HS-5 (cell line): ENCODE measurements at places on chromosomes 2 and 18.

DNA sequence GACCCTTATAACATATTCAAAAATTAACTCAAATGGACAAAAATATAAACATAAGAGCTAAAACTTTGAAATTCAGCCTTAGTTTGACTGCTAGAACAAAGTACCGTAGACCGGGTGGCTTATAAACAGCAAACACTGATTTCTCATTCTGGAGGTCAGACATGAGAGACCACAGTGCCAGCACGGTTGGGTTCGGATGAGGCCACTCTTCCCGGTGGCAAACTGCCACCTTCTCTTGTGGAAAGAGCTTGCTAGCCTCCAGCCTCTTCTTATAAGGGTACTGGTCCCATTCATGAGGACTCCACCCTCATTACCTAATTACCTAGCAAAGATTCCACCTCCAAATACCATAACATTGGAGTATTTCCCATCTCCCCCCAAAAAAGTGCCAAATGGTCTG lies 91.3 kb downstream of the FAM210A start:
- no peak for DNase-seq

- peak; percentile 14 for DNase-seq
These were observed 239.1 kb downstream of the KCNS3 start for GRCh38 chr2:18117592-18117991.

DNA sequence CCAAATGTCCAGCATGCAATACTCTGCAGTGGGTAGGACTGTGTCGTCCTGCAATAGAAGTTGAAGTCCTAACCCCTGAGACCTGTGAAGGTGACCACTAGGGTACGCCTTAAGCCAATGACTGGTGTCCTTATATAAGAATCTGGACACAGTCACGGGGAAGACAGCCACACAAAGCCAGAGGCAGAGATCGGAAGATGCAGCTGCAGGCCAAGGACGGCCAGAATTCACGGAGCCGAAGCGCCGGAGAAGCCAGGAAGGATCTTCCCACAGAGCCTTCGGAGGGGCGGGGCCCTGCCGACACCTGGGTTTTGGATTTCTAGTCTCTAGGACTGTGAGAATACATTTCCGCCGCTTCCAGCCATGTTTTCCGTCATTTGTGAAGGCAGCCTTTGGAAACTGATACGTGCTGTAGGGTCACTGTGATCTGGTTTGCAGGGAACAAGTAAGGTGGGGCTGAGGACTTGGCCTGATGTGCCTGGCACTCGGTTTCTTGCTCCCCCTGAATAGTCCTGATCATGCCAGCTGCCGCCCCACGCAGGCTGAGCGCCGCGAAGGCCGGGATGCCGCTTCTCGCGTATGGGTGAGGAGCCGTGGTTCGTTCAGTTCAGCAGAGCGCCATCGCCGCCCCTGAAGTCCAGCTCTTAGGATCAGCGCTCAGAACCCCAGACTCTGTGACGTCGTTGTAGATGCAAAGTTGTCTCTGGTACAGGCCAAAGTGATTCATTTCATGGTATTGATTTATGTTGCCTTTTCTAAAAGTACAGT lies 38.7 kb downstream of the PTGR3 start:
- no peak for DNase-seq

- DNase-seq = no peak
These were observed 4.3 kb upstream of the RBM43 start for GRCh38 chr2:151265991-151266390.

DNA sequence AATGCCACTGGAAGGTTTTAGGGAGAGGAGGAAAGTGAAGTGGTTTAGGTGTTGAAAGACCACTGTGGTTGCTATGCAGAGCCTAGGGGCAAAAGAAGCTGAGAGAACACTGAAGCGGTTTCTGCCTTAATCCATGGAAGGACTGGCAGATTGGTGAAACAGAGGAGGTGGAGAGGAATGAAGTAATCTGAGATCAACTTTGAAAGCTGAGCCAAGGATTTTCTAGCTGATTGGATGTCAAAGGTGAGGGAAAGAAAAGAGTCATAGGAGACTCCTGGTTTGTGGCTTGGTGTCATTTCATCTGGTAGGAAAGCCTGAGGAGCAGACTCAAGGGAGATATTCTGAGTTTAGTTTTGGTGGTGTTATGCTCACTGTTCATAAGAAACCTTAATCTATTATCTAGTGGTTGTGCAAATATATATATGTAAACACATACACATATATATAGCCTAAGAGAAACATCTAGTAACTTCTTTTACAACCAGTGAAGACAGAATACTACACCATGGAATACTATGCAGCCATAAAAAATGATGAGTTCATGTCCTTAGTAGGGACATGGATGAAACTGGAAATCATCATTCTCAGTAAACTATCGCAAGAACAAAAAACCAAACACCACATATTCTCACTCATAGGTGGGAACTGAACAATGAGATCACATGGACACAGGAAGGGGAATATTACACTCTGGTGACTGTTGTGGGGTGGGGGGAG lies 134.1 kb upstream of the CREB1 start:
- DNase-seq = peak; percentile 23

GRCh38 chr2:86053166-86053565 lies 52.5 kb downstream of the POLR1A start:
- no peak for DNase-seq

DNA sequence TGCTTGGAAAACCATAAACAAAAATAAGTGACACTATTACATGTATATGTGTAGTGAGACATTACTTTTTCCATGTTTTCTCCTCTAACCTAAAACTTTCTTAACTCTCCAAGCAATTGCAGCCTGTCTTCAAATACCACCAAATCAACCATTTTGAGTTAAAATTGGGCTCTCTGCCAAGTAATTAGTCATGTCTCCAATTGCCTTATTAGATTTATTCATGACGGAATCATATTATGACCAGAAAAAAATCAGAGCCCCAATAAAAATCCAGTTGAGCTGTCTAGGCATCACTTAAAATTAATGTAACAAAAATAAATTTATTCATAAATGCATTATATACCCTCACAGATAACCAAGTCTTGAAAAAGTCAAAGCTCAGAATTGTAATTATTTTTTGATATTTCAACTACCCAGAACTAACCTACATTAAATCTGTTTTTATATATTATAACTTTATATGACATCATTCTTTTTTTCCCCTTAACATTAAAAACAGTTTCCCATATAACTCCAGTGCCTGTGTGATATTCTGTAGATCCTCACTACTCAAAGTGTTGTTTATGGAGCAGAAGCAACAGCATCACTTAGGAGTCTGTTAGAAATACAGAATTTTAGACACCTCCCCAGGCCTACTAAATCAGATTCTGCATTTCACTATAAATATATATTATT lies 157.0 kb downstream of the ERBB4 start:
- DNase-seq = no peak

- no peak for DNase-seq
These were observed 2033.7 kb upstream of the CELF4 start for GRCh38 chr18:39599251-39599650.

DNA sequence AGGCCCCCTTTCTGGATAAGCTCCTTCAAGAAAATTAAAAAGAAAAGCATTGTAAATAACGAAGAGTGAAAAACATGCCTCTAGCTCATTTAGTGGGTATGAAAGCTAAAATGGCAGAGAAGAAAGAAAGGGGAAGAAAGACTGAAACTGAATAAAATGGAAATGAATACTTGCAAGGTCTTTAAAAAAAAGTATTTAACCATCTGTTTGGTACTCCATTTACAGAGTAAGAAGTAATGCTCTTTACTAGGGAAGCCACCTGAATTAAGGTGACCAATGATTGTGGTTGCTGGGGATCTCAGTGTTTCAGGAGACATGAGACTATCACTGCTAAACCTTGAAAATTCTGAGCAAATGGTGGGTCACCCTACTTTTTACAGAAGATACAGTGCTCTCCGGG lies 17.7 kb upstream of the ARL5A start:
- no peak for DNase-seq

- DNase-seq = no peak
These were observed 67.1 kb downstream of the SUMO1 start for GRCh38 chr2:202171241-202171825.

- no peak for DNase-seq
These were observed 147.2 kb upstream of the NFATC1 start for GRCh38 chr18:79248495-79249060.

GRCh38 chr2:238431-238830 lies 25.4 kb downstream of the SH3YL1 start:
- DNase-seq = no peak

DNA sequence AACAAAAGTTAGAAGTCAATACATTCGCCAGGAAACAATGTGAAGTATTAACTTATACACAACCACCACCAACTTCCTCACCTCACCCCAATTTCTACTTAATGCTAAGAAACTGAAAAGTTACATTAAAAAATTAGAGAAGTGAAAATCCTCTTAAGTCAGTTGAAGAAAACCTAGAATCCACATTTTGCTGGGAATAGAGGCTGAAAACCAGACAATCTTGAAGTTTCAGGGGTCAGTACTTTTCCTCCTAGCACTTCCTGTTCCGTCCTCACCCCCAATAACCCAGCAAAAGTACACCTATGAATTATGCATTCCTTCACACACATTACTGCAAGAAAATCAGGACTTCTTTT lies 6.3 kb downstream of the YES1 start:
- no peak for DNase-seq

- DNase-seq = no peak
These were observed 100.3 kb upstream of the MBOAT2 start for GRCh38 chr2:9103663-9104277.

GRCh38 chr2:158498043-158498748 lies 41.4 kb downstream of the PKP4 start:
- DNase-seq = no peak

GRCh38 chr2:11891671-11892440 lies 145.4 kb downstream of the LPIN1 start:
- DNase-seq = no peak

GRCh38 chr2:12478151-12479064 lies 238.3 kb upstream of the TRIB2 start:
- no peak for DNase-seq

- no peak for DNase-seq
These were observed 68.6 kb upstream of the LPIN2 start for GRCh38 chr18:3081584-3081991.

- no peak for DNase-seq
These were observed 158.5 kb upstream of the SH3BP4 start for GRCh38 chr2:234793212-234793785.
